ENCODE measurements at places on chromosomes 4 and X.

- peak; percentile 97 for DNase-seq
Measured at GRCh38 chrX:46791927-46792809, 33.2 kb upstream of the SLC9A7 start.

GRCh38 chr4:168483811-168484210 lies 3.5 kb upstream of the DDX60L start:
- peak; percentile 71 for DNase-seq

- DNase-seq: peak; percentile 9
Measured at GRCh38 chrX:32448945-32449344, 762.4 kb downstream of the DMD start.

DNA sequence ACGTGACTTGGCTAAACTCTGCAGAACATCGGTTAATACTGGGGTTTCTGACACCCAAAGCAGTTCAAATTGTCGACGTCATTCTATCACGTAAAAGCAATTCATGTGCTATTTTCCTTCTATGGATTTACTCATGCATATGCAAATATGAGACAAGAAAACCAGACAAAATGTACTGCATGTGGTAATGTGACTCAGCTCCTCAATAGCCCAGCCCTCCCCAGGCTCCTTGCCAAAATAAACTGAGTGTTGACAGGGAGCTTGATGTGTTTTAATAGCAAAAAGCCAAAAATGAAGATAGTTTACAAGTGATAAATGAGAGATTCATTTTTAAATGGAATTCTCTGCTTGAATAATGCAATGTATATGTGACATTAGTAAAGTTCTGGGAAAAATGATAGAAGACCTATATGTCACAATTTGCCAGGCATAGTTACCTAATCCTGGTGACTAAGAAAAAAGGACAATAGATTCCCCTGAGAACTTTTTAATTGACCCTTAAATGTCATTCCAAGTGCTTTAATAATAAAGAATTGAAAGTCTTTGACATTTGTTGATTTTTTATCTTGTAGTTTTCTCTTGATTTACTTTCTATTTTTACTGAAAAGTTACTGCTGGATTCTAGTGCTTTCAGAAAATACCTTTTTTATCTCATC lies 1700.6 kb upstream of the TENM3 start:
- DNase-seq: peak; percentile 74

- no peak for DNase-seq
Measured at GRCh38 chr4:112183252-112183651, 38.0 kb downstream of the FAM241A start.

GRCh38 chr4:66693694-66694093 lies 851.6 kb downstream of the CENPC start:
- no peak for DNase-seq

DNA sequence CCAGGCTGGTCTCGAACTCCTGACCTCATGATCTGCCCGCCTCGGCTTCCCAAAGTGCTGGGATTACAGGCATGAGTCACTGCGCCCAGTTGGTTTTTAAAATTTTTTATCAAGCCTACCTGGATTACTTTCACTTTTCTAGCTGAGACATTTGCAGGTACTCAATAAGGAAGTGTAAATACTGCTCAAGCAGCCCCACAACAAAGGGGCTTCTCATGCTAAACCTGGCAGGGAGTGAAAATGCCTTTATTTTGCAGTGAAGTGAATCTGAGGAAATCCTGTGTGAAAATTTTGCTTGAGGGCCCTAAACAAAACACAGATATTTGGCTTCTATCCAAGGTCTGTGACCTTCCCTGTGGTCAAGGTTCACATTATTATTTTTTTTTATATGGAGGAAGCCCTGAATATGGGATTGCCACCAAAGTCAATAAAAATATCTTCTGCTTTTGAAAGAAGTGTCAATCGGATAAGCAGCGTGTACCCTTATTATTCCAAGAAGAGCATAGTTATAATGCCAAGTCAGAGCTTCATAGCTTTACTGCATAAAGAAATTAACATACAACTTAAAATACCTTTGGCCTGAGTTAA lies 481.0 kb downstream of the SH2D1A start:
- no peak for DNase-seq

DNA sequence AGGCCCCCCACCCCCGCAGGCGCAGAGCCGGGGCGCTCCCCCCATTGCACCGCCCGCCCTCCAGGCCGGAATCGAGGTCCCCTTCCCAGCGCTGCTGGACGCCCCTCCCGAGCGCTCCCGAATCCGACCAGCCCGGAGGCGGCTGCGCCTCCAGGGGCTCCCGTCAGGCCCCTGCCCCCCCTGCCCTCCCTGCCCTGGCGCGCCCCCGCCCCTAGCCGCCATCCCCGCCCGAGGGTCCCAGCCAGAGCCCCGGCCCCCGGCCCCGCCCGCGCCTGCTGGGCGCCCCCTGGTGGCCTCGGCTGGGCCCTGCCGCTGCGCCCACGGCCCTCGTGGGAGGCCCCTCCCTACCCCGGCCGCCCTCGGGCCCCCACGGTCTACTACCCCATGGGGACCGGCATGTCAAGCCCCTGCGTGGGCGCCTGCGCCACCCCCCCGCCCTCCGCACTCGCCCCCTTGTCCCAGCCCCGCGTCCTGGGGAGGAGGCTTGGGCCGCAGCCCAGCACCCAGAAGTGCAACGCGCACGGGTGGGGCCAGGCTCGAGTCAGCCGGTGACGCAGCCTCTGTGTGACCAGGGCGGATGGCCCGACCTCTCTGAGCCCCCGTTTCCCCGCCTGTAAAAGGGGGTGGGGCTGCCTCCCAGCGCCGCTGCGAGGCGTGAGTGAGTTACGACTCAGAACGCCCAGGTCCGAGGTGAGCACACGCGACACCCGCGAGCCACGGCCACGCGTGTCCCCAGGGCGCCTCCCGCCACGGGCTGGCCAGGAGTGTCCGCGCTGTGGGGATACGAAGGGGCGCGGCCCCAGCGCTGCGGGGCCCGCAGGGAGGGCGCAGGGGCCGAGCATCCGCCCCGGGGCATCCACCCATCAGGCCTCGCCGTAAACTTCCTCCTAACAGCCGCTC lies 104.9 kb downstream of the FAM53A start:
- peak; percentile 32 for DNase-seq

DNA sequence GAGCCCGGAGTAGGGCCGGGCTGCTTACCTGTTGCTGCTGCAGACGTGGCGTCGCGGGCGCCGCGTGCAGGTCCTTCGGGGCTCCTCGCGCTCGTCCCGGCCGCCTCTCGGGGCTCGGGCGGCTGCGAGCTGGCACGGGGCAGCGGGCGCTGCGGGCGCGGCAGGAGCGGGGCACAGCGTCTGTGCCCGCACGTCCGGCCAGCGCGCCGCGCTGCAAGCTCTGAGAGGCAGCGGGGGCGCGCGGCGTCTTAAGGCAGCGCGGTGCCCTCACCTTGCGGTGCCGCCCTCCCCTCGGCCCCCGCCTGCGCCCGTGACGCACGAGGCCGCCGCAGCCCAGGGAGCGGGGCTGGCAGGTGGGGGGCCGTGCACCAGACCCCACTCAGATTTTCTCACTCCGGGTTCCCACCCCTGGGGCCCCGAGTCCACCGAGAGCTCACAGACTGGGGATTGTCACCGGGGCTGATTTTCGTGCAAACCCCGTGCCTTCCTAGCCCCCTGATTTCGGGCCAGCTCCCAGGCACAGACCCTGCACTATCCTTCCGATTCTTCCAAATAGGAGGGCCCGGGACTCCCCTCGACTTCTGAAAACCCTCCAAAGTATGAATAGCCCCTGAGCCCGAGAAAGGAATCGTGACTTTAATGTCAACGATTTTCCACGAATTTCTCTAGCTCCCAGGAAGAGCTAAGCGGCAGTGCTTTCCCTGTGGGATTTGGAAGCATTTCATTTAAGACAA lies at the start of gene GPR101:
GPR101 (minus strand) TSS at position 222 of the 734 bp plus-strand sequence. CDS start 2,321 bp downstream, outside the sequence.
- DNase-seq: no peak

DNA sequence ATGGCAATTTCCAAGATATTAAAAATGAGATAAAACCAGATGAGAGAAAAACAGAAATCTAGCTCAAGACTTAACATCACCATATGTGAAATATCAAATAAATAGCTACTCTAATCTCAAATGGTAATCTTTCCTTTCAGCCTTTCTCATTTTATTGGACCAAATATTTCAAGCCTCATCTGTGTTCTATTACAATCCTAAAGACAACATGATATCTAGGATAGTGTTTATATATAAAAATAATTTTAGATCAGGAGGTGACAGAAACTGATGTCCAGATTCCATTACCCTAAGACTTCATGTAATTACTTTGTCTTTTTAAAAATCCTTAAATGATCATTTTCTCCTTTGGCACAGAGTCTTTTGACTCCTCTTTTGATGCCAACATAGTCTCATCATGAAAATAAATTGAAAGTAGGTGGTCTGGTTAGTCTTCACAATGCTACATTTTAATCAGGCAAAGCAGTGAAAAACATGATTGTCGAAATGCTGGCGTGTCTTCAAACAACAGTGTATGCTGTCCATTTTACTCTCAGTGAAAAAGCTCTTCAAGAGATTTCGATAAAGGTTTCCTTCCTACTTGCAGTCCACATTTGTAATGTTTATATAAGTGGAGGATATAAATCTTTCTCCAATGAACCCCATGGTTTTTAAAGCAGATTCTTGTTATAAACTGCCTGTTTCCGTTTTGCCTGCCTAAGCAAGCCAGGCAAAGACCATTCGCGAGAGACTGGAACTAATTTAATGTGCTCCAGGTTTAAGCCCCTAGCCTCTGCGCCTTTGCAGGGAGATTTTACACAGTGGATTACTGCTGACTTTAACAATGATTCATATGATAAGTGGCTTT lies 169.8 kb downstream of the SCFD2 start:
- DNase-seq: no peak

DNA sequence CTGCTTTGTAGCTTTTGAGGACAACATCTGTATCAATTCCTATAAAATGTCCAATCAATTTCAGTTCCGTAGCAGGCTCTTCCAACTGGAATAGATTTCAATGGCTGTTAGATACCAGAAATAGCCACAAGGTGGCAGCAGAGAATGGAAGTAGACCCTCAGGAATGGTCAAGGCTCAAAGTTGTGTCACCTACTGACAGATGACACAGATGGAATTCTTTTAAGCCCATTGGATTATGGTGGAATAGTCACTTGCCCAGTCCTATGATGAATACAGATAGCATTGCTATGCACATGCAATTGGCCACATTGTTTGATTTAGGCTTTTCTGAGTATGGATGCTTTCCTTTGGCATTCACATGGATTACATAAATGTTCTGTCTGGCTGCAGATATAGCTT lies 130.4 kb upstream of the RADX start:
- DNase-seq: peak; percentile 44

DNA sequence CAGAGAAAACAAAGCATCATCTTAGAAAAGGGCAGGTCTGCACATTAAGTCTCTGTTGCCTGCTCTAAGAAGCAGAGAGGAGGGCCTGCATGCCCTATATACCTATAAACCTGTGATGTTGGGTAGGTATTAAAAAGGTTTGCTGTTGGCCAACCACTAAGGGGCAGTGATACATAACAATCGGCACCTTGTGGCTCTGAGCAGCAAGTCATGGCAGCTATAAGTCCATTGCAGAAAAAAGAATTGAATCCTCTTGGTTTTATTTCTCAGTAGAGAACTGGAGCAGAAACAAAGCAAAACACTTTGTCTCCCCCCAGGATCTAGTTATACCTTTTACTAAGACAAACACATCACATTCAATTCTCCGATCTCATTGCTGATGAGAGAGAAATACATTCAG lies 1364.4 kb downstream of the STIM2 start:
- DNase-seq: peak; percentile 49

DNA sequence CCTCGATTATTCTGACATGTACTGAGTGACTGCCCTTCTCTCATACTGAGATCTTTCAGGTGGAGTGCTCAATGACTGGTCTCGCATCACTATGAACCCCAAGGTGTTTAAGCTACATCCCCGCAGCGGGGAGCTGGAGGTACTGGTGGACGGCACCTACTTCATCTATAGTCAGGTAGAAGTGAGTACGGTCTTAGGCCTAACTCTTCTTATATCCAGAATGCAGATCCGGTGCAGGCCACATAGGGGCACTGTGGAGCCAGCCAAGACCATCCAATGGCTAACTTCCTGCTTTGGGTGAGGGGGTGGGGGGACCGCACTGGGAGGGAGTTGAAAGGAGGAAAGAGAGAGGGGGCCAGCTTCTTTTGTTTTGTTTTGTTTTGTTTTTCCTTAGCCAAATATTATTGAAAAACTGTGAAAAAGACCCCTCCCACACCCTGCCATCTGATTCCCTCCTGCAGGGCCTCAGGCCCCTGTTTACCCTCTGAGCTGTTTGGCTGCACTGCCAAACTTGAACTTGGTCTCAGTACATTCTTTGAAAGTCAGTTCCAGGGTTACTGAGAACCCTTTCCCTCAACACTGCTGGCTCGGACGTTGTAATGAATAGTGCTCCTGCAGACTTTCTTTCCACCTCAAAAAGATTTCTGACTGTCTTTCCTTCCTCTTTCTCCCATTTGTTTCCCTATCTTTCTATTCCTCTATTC lies 16.2 kb downstream of the AWAT2 start:
- DNase-seq: peak; percentile 20

DNA sequence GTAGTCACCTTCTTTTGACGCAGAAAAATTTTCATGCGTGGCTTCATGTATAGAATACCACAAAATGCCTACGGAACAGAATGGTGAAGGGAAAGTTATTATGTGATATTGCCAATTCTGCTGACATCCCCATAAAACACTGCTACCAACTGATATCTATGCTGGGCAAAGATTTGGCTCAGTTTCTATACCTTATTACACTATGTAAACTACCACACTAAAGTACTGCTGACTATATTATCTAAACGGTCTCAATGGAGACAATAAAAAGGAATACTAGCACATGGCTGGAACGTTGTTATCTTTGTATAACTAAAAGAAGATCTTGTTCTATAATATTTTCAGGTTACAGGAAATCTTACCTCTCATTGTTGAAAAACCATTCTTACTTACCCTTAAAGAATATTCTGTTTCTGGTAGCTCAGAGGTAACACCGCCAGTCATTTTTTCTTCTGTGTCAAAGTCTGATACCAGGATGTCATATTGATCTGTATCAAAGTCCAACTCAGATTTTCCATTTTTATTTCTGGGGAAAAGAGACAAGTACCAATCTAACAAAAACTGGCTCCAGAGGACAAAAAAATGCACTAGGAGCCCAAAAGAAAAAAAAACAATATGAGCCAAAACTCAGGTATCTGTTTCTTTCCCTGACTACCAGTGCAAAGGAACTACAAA lies 18.9 kb downstream of the MORC4 start:
- DNase-seq: no peak

DNA sequence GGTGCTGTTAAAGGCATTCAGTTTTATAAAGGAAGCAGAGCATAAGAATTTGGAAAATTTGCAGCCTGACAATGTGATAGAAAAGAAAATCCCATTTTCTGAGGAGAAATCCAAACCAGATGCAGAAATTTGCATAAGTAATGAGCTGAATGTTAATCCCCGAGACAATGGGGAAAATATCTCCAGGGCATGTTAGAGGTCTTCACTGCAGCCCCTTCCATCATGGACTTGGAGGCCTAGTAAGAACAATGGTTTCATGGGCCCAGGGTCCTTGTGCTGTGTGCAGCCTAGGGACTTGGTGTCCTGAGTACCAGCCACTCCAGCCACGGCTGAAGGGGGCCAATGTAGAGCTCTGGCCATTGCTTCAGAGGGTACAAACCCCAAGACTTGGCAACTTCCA lies 542.7 kb upstream of the NR3C2 start:
- no peak for DNase-seq

- DNase-seq: no peak
Measured at GRCh38 chr4:84894621-84895020, 71.9 kb downstream of the WDFY3 start.

- no peak for DNase-seq
Measured at GRCh38 chrX:136321532-136321931, 20.8 kb downstream of the ADGRG4 start.

- DNase-seq: no peak
Measured at GRCh38 chr4:3511187-3511586, 21.0 kb downstream of the LRPAP1 start.

GRCh38 chrX:10166731-10167151 lies 10.0 kb downstream of the CLCN4 start:
- DNase-seq: peak; percentile 24

GRCh38 chrX:13365161-13365560 lies 45.3 kb upstream of the ATXN3L start:
- no peak for DNase-seq
